ENCODE measurements at places on chromosomes 6 and 20. TPM values are rescaled to one million over a fixed set of nuclear protein-coding genes. Genes with fewer than 3 reads are reported as not detected.

DNA sequence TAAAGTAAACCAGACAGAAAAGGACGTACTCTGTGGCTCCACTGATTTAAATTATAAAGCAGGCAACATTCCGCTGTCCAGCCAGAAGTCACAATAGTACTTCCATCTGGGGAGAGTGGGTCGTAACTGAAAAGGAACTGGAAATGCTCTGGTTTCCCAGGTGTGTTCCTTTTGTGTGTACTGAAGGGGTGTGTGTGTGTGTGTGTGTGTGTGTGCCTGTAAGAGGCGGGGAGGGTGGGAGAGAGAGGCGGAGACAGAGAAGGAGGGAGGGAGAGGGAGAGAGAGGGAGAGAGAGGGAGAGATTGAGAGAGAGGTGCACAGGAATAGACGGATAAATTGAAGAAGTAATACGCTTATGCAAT is 178.4 kb upstream of the ZNF184 start:
- DNase-seq: no peak

- DNase-seq: no peak
These were observed 19.0 kb downstream of the STX16 start for GRCh38 chr20:58670102-58670501.

GRCh38 chr6:25713824-25714223 is 40.7 kb upstream of the SLC17A4 start:
- no peak for DNase-seq

- no peak for DNase-seq
These were observed 73.1 kb downstream of the SNAP25 start for GRCh38 chr20:10291568-10292248.

Gene MUC21
- not detected for total RNA-seq

DNA sequence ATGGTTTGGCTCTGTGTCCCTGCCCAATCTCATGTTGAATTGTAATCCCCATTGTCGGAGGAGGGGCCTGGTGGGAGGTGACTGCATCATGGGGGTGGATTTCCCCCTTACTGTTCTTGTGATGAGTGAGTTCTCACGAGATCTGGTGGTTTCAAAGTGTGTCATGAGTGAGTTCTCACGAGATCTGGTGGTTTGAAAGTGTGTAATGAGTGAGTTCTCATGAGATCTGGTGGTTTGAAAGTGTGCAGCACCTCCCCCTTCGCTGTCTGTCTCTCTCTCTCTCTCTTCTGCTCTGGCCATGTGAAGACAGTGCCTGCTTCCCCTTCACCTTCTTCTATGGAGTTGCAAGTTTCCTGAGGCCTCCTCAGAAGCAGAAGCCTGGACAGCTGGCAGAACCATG is 87.6 kb downstream of the MYLK4 start:
- no peak for DNase-seq

Gene ENPP5
- total RNA-seq: not detected

DNA sequence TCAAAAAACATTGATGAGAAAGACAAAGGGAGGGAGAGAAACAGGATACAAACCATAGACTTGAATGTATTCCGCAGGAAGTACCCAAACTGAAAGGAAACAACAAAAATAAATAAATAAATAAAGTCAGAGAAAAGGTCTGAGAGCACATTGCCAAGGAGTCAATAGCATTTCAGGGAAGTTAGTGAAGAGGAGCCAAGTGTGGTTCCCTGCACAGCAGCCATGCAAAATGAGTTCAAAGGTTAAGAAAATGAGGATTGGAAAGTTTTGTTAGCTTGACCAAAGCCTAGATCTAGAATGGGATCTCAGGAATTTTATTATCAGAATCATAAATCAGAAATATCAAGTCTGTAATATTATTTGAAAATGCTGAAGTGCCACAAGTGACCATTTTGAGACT is 700.0 kb downstream of the MAFB start:
- DNase-seq: no peak

- DNase-seq: no peak
These were observed 37.8 kb downstream of the ELOVL4 start for GRCh38 chr6:79909517-79909916.

Gene PTCRA
- not detected for total RNA-seq

Gene ENPP4
- total RNA-seq: 0.34 TPM

DNA sequence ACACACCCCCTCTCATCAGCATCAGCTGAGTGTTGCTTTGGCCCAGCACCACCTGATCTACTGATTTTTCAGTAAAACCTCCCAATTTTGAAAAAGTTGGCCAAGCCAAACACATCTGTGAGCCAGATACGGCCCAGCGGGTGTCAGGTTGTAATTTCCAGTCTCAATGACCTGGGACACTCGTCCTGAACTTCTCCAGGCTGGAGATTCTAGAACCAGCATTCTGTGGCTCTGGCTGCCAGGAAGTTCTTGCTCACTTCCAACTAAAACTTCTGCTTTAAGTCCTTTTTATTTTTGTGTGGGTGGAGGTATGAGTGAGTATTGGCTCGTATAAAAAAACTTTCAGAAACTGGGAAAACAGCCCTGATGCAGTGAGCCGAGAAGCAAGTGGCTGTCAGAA is 5.1 kb downstream of the KIAA1755 start:
- no peak for DNase-seq

GRCh38 chr6:37392821-37393220 is 39.0 kb downstream of the RNF8 start:
- DNase-seq: no peak

- DNase-seq: no peak
These were observed 72.8 kb downstream of the MAP3K5 start for GRCh38 chr6:136719280-136720044.

Gene POU5F1
- 1.2 TPM for total RNA-seq

- no peak for DNase-seq
These were observed 54.1 kb upstream of the FYN start for GRCh38 chr6:111927321-111927720.

- DNase-seq: no peak
These were observed 102.0 kb downstream of the SMLR1 start for GRCh38 chr6:130929036-130929678.

DNA sequence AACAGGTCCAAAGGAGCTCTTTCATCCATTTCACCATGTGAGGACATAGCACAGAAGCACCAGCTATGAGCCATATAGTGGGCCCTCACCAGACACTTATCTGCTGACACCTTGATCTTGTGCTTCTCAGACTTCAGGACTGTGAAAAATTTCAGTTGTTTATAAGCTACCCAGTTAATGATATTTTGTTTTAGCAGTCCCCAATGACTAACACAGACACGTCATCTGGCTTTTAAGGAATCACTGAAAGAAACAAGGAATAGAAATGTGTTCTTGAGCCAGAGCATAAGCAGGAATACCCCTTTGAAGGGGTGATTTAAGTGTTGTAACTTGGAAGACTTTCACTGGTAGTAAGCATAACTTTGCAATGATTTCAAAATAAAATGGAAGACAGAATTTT is 214.7 kb upstream of the PTCHD4 start:
- no peak for DNase-seq

- DNase-seq: no peak
These were observed 132.4 kb upstream of the ARMC2 start for GRCh38 chr6:108715832-108716231.

- DNase-seq: no peak
These were observed 8.9 kb downstream of the MOCS1 start for GRCh38 chr6:39925191-39925930.

DNA sequence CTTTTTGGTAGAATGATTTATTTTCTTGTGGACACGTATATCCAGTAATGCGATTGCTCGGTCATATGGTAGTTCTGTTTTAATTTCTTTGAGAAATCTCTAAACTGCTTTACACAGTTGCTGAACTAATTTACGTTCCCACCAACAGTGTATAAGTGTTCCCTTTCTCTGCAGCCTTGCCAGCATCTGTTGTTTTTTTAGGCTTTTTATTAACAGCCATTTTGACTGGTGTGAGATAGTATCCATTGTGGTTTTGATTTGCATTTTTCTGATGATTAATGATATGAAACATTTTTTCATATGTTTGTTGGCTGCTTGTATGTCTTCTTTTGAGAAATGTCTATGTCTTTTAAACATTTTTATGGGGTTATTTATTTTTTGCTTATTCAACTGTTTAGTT is 196.7 kb downstream of the MOXD1 start:
- no peak for DNase-seq

Gene FOXS1
- not detected for total RNA-seq

- DNase-seq: no peak
These were observed 106.5 kb downstream of the ARID1B start for GRCh38 chr6:156883497-156884252.

Gene HLA-DRA
- not detected for total RNA-seq

DNA sequence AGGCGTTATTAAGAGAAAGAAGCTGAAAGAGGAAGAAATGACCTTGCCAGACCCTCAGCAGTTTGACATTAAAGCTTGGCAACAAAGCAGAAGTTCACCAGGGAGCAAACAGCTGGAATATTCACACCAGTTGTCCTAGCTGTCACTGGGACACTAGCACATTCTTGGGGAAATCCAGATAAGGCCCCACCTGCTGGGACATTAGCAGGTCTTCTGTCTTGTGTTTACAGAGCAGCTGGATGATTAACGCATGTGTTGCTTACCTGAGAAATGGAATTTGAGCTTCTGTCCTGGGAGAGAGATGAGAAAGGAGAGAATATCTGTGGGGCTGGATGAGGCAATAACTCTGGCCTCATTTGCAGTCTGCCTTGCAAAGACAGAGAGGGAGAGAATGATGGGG is 137.6 kb upstream of the RIN2 start:
- peak; percentile 72 for DNase-seq

Gene PLCB1
- total RNA-seq: 42.4 TPM

Gene DEFB124
- not detected for total RNA-seq

GRCh38 chr6:30821862-30822784 is 62.2 kb upstream of the DDR1 start:
- DNase-seq: peak; percentile 70

Gene RSPO3
- total RNA-seq: not detected

All from HepG2 (cell line).